ENCODE measurements at places on chromosomes 7 and 10. TPM values are rescaled to one million over a fixed set of nuclear protein-coding genes. Genes with fewer than 3 reads are reported as not detected.
A peak's percentile ranks its signal among the peaks of the same experiment; 100 is the strongest.

The OR2A7 gene
- 0.95 TPM for total RNA-seq

DNA sequence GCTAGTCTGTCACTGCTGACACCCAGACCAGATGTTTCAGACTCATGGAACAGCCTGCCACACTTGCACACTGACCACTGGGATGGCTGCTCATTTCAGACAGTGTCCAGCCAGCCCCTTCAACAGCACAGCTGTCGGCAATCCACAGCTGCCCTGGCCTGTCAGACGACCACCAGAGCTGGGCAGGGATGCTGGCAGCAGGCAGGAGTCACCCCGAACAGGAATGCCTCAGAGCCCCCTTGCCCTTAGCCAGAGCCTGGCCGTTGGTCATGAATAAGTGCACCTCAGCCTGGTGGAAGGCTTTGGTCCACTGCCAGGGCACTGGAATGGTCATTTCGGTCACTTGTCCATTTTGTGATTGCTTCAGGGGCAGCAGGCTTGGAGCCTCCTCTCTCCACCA lies 149.6 kb upstream of the TCERG1L start:
- H3K4me1 ChIP-seq: no peaks in the 10 kb centered on the region
- no peak overlapping the region for H3K4me3 ChIP-seq
- no peaks in the 10 kb centered on the region for H3K27me3 ChIP-seq
- no peaks in the 10 kb centered on the region for H3K36me3 ChIP-seq

DNA sequence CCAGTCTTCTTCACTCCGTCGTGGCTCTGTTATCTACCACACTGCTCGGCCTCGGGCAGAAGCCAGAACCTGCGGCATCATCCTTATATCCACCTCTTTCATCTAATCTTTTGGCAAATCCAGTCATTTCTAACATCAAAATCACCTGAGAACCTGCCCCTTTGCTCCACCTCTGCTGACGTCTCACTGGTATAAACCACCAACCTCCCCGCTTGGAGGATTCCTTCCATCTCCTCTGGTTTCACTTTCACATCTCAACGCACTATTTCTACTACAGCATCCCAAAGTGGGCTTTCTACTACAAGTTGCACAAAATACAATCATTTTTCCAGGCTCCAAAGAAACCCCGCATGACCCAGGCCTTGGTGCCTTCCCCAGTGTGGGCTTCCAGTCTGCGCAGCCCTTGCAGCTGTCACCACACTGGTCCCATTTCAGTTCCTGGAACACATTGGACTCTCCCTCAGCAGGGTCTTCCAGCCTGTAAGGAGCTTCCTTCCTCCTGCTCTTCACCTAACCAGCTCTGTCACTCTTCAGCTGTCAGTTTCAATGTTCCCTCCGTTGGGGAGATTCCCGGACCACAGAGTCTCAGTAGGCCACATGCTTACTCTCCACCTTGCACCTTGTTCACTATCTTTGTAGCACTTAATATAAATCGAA lies 85.0 kb downstream of the PRKCQ start:
- no peak for DNase-seq
- no peaks in the 10 kb centered on the region for H3K27me3 ChIP-seq
- H3K36me3 ChIP-seq: no peaks in the 10 kb centered on the region

The TMEM140 gene
- total RNA-seq: 27.6 TPM

- H3K27ac ChIP-seq: no peak overlapping the region
- DNase-seq: no peak
- no peak overlapping the region for H3K4me3 ChIP-seq
- no peaks in the 10 kb centered on the region for H3K27me3 ChIP-seq
These were observed 212.2 kb upstream of the NRG3 start for GRCh38 chr10:81662837-81663236.

- no peaks in the 10 kb centered on the region for H3K4me1 ChIP-seq
- no peaks in the 10 kb centered on the region for H3K27me3 ChIP-seq
- DNase-seq: no peak
- no peak overlapping the region for H3K4me3 ChIP-seq
- no peaks in the 10 kb centered on the region for H3K36me3 ChIP-seq
These were observed 756.7 kb downstream of the GATA3 start for GRCh38 chr10:8811201-8811600.

- H3K27ac ChIP-seq: no peak overlapping the region
- no peak for DNase-seq
- H3K4me3 ChIP-seq: no peak overlapping the region
- H3K27me3 ChIP-seq: no peaks in the 10 kb centered on the region
- no peaks in the 10 kb centered on the region for H3K36me3 ChIP-seq
- no peaks in the 10 kb centered on the region for H3K4me1 ChIP-seq
These were observed 153.4 kb upstream of the FEZF1 start for GRCh38 chr7:122457969-122458368.

The EN2 gene
- total RNA-seq: 0.27 TPM

The SFTPA2 gene
- not detected for total RNA-seq

The C10orf71 gene
- 0.14 TPM for total RNA-seq

DNA sequence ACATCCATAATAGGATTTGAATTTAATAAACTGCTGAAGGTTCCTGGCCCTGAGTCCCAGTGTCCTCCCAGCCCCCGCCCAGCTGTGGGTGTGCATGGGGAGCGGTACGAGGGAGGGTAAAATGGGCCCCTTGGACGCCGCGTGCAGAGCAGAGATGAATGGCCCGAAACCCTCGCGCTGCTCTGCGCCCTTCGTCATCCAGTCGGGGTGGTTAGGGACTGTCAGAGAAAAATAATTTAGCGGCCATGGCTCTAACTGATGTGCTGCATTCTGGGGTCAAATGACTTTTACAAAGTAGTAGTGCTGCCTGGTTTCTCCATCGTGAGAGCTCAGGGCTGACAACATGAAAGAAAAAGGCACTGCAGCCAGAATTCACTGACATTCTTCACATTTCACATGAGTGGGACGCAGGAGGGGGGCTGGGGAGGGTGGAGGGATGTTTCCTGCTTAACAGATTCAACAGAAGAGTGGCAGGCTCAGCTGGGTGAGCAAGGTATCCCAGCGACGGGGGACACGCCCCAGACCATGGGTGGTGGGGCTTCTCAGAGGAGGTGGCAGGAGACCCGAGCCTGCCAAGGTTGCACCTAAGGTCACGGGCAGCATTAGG lies 304.5 kb downstream of the WDR37 start:
- no peak overlapping the region for H3K27ac ChIP-seq
- no peaks in the 10 kb centered on the region for H3K27me3 ChIP-seq
- peak overlapping the region; percentile 19 for H3K4me3 ChIP-seq
- no peaks in the 10 kb centered on the region for H3K36me3 ChIP-seq
- no peaks in the 10 kb centered on the region for H3K4me1 ChIP-seq

- no peaks in the 10 kb centered on the region for H3K27me3 ChIP-seq
- no peaks in the 10 kb centered on the region for H3K4me1 ChIP-seq
- no peak overlapping the region for H3K27ac ChIP-seq
- no peak for DNase-seq
- H3K4me3 ChIP-seq: no peak overlapping the region
These were observed 48.2 kb upstream of the SHH start for GRCh38 chr7:155860461-155860839.

The FAM237B gene
- total RNA-seq: not detected

DNA sequence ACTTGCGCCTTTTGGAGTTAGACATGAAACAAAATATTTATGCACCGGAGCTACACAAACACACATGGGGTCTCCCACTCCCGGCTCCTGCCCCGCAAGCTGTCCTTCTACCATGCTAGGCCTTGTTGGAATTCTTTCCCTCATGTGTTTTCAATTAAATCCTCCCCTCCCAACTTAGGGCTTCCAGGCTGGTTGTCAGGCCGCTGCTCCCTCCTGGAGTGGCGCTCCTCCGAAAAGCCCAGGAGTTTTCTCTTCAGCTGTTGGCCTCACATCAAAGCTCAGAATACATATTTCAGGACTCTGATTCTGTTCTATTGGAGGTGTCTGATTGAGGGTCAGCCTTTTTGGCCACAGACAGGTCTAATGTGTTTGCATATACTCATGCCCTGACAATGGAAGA lies 113.3 kb downstream of the FANK1 start:
- DNase-seq: no peak
- no peaks in the 10 kb centered on the region for H3K27me3 ChIP-seq
- no peak overlapping the region for H3K4me3 ChIP-seq
- H3K4me1 ChIP-seq: no peaks in the 10 kb centered on the region

GRCh38 chr10:15737656-15738055 lies 17.9 kb upstream of the ITGA8 start:
- no peaks in the 10 kb centered on the region for H3K27me3 ChIP-seq
- peaks cover 36% of the 10 kb centered on the region for H3K4me1 ChIP-seq
- no peak for DNase-seq
- H3K36me3 ChIP-seq: no peaks in the 10 kb centered on the region

The GTF2IRD1 gene
- 14.4 TPM for total RNA-seq

The H2BK1 gene
- not detected for total RNA-seq

DNA sequence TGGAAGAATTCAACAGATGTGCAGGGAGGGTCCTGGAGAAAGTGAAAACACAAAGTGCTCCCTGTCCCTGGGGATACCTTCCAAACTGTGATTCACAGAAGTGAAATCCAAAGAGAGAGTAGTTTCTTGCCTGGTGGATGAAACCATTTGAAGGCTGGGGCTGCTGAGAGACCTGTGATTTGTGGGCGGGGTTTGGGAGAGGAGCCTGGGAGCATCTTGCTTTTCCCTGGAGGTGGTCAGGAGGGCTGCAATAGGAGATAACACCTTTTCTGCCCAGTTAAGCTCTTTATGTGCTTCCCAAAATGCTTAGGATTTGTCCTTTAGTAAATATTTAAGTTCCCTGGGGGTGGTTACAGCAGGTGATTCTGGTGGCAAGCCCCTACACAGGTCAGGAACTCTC lies 105.3 kb upstream of the TPK1 start:
- no peak for DNase-seq
- no peaks in the 10 kb centered on the region for H3K36me3 ChIP-seq

GRCh38 chr10:103451091-103451813 lies 918 bp downstream of the CALHM2 start:
- H3K4me1 ChIP-seq: peaks cover 53% of the 10 kb centered on the region
- no peaks in the 10 kb centered on the region for H3K27me3 ChIP-seq
- H3K27ac ChIP-seq: peak overlapping the region; percentile 93
- H3K36me3 ChIP-seq: peaks cover 27% of the 10 kb centered on the region
- peak; percentile 40 for DNase-seq

GRCh38 chr7:51340029-51340838 lies 23.6 kb upstream of the COBL start:
- no peaks in the 10 kb centered on the region for H3K36me3 ChIP-seq
- H3K27me3 ChIP-seq: no peaks in the 10 kb centered on the region
- H3K4me3 ChIP-seq: no peak overlapping the region

The LRRC17 gene
- total RNA-seq: 22.3 TPM

DNA sequence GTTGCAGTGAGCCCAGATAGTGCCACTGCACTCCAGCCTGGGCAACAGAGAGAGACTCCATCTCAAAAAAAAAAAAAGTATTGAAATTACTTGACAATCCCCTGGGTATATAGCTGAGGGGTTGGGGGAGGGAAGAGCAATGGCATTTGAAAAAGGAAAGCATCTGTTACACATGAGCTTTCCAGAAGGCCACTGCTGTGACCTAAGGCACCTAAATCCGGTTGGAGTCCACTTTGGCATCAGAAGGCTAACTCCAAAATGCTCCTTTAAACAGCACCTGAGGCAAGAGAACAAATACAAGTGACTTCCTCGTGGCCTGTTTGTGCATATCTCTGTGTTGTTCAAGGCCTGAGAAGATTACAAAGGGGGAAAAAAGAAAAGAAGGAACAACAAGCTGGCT lies 74.8 kb upstream of the PALS2 start:
- no peak overlapping the region for H3K4me3 ChIP-seq
- peaks cover 49% of the 10 kb centered on the region for H3K4me1 ChIP-seq
- no peak for DNase-seq
- H3K36me3 ChIP-seq: no peaks in the 10 kb centered on the region
- no peaks in the 10 kb centered on the region for H3K27me3 ChIP-seq

DNA sequence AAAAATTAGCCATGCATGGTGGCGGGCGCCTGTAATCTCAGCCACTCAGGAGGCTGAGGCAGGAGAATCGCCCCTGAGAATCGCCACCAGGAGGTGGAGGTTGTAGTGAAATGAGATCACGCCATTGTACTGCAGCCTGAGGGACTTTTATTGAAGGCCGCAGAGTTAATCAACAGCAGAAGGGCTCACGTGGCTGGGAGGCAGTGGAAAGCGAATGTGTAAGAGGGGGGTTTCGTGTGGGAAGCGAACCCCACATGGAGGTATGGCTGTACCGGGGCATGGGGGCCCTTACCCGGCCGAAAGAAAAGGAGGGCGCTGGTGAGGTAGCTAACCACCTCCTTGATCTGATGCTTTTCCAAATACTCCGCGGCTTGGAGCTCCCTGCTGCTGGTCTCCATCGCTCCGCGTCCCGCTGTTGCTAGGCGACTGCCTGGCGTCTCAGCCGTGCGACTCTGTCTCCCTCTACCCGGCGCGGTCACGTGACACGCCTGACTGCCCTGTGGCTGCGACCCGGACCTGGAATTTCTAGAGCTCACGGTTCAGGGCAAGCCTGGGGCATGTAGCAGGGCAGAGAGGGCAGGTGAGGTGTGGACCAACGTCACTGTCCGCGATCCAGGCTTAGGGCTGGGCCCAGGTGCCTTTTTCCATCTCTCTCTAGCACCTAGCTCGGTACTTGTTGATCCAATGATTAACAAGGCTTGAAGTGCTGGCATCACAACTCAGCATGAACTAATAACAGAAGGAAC lies at the start of gene EFCAB10:
TSS of gene EFCAB10 (minus strand) at position 428 of the 746 bp plus-strand sequence. CDS start at position 398, 30 bp downstream.
- no peaks in the 10 kb centered on the region for H3K36me3 ChIP-seq
- H3K4me3 ChIP-seq: peak within 1 kb of the TSS; percentile 47
- H3K27ac ChIP-seq: no peak within 1 kb of the TSS
- peaks cover 8% of the 10 kb centered on the region for H3K4me1 ChIP-seq
- H3K27me3 ChIP-seq: no peaks in the 10 kb centered on the region

The BTBD16 gene
- total RNA-seq: not detected

- H3K27ac ChIP-seq: no peak overlapping the region
- H3K27me3 ChIP-seq: no peaks in the 10 kb centered on the region
- H3K4me1 ChIP-seq: no peaks in the 10 kb centered on the region
- no peaks in the 10 kb centered on the region for H3K36me3 ChIP-seq
- no peak overlapping the region for H3K4me3 ChIP-seq
- no peak for DNase-seq
These were observed 4.4 kb downstream of the SH2D4B start for GRCh38 chr10:80542053-80542452.

- no peak for DNase-seq
- H3K36me3 ChIP-seq: no peaks in the 10 kb centered on the region
- H3K4me3 ChIP-seq: peak overlapping the region; percentile 51
- no peaks in the 10 kb centered on the region for H3K4me1 ChIP-seq
- H3K27ac ChIP-seq: no peak overlapping the region
These were observed 266.0 kb downstream of the USP6NL start for GRCh38 chr10:11345224-11346054.

The ZNF804B gene
- total RNA-seq: not detected

The PDIA4 gene
- total RNA-seq: 87.3 TPM
